ENCODE measurements at places on chromosomes 13 and 19. TPM values are rescaled to one million over a fixed set of nuclear protein-coding genes. Genes with fewer than 3 reads are reported as not detected.

GRCh38 chr19:40806423-40807146 lies 7.6 kb downstream of the EGLN2 start:
- DNase-seq = peak; percentile 57

DNA sequence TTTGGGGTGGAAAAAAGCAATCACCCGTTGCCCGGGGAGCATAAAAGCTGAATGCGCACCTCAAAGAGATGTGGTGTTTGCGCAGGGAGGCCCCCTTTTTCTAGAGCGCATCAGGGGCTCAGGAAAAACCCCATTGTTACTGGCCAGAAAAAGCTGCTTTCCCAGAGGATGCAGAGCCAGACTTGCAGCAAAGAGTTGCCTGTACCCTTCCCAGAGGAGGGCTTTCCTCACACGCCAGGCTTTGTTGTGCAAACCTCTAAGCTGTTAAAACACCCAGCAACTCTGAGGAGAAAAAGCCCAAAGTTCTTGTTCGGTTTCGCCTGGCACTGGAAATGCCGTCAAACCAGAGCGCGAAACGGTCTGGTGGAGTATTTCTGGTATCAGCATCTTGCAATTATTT lies 29.3 kb downstream of the GSX1 start:
- DNase-seq = no peak

DNA sequence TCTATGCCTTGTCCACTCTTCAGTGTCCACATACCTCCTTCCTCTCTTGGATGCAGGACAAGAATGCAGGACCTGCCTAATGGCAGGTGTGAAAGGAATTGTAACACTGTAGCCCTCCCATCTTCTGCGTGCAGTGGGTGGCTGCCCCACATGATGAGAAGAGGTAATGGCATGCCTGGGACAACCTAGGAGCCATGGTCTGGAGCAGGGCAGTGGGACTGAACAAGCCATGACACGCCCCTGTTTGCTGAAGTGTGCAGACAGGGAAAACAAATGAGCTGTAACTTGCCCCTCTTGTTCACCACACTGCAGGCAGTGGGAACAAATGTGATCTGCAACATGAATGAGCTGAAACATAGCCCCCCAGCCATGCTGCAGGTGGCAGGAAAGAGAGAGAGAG lies 192.2 kb downstream of the PCDH17 start:
- no peak for DNase-seq

- no peak for DNase-seq
Observed at GRCh38 chr13:27113436-27113835, 58.2 kb downstream of the USP12 start.

DNA sequence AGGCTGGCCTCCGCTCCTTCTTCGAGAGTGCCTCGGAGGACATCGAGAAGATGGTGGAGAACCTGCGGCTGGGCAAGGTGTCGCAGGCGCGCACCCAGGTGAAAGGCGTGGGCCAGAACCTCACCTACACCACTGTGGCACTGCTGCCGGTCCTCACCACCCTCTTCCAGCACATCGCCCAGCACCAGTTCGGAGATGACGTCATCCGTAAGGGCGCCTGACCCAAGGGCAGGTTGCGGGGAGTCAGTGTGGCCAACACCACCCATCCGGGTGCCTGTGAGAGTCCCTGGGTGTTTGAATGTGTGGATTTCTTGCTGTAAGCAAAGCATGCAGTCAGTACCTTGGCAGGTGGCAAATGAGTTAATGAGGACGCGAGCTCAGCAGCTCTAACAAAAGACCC lies 78.8 kb downstream of the RYR1 start:
- no peak for DNase-seq

- DNase-seq = no peak
Observed at GRCh38 chr19:3207461-3208242, 16.8 kb upstream of the CELF5 start.

DNA sequence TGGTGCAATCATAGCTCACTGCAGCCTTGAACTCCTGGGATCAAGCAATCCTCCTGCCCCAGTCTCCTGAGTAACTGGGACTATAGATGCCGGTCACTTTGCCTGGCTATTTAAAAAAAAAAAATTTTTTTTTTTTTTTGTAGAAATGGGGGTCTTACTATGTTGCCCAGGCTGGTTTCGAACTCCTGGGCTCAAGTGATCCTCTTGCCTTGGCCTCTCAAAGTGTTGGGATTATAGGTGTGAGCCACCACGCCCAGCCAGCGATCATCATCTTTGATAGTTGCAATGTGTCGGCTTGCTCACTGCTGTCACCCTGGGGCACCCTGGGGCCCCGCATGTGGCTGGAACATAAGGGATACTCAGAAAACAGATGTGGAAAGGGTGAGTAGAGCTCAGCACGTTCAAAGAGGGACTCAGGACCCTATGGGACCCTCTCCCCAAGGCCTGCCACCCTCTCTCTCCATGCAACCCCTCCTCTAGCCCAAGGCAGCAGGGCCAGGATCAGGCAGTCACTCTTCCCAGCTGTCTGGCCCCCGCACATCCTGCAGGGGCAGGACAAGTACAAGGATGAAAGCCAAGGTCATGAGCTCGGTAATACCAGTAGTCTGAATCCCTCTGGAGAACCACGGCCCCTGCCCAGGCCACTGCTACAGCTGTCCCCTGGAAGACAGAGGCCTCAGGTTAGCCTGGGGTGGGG lies 6.5 kb upstream of the CCL25 start:
- no peak for DNase-seq

GRCh38 chr13:66657165-66657881 lies 572.8 kb downstream of the PCDH9 start:
- peak; percentile 70 for DNase-seq

- peak; percentile 31 for DNase-seq
Observed at GRCh38 chr13:113209336-113209758, at the start of gene CUL4A. Gene CUL4A, plus strand, starts transcription at chr13:113209613. Its CDS starts 15 bp downstream, at chr13:113209628.

DNA sequence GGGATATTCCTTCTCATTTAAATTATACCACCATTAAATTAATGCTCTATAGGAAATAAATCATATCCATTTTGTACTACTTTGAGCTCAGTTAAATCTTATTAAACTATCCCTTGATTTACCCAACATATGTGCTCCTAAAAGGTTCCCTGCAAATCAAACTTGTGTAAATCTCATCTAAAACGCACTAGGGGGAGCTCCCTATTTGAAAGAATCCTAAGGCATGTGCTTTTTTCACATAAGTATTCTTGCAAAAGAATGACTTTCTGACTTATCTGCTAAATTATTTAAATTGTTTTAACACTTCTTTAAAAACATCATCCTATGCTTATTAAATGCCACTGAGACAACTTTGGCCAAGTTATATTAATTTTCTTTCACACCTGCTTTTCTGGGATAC lies 7.9 kb downstream of the INTS6 start:
- peak; percentile 15 for DNase-seq

Gene KLK2
- total RNA-seq = not detected

Gene CBY2
- total RNA-seq = not detected

Gene ZNF101
- 12.8 TPM for total RNA-seq

Gene UNC13A
- 29.0 TPM for total RNA-seq

Gene CAPN12
- 8.8 TPM for total RNA-seq

Gene ZNF85
- total RNA-seq = 2.5 TPM

Gene LRRC63
- total RNA-seq = not detected

Gene ZNF471
- total RNA-seq = not detected

Gene PCID2
- total RNA-seq = 73.3 TPM

Gene SLC25A23
- 89.5 TPM for total RNA-seq

Gene ZNF556
- total RNA-seq = not detected

Gene CDC37
- 260 TPM for total RNA-seq
